ENCODE measurements at places on chromosomes 12 and 14.

DNA sequence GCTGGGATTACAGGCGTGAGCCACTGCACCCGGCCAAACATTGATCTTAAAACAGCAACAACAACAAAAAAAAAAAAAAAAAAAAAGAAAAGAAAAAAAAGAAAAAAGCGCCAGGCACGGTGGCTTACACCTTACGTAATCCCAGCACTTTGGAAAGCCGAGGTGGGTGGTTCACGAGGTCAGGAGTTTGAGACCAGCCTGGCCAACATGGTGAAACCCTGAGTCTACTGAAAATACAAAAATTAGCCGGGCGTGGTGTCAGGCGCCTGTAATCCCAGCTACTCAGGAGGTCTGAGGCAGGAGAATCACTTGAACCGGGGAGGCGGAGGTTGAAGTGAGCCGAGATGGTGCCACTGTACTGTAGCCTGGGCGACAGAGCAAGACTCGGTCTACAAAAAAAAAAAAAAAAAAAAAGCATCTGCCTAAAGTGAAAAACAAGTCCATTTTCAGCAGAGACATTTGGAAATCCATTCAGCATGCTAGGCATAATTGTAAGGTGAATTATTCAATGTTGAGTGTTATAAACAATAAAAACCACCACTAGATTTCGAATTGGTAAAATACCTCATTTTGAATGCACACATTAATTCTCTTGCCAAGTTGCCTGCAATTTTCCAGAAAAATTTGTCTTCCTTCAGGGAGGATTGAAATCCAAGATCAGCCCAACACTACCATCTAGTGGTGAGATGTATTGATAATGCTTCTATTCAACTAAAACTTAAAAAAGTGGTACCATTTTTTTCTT lies 8.0 kb upstream of the CERS5 start:
- DNase-seq: peak; percentile 54

- peak; percentile 67 for DNase-seq
Observed at GRCh38 chr14:70882776-70883492, 24.3 kb upstream of the PCNX1 start.

DNA sequence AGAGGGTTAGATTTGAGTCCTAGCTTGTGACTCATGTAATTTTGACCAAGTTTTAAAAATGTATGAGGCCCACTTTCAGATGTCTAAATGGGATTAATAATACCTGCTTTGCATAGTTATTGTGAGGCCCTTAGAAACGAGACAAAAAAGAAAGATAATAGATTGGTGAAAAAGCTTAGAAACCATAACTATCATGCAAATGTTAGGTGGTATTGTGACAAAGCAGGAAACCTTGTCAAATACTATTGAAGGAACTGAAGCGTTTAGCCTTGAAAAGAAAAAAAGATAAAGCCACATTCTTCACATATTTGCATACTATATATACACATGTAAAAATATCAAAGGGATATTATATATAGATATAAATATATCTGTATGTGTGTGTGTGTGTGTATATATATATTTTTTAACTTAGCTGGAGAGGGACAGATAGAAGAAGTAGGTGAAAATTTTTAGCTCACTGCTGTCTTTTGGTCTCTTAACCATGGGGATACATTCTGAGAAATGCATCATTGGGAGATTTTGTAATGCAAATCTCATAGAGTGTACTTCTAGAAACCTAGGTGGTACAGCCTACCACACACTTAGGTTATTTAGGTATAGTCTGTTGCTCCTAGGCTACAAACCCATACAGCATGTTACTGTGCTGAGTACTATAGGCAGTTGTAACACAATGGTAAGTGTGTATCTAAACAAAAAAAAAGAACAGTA lies 270.3 kb downstream of the CCDC91 start:
- DNase-seq: no peak

DNA sequence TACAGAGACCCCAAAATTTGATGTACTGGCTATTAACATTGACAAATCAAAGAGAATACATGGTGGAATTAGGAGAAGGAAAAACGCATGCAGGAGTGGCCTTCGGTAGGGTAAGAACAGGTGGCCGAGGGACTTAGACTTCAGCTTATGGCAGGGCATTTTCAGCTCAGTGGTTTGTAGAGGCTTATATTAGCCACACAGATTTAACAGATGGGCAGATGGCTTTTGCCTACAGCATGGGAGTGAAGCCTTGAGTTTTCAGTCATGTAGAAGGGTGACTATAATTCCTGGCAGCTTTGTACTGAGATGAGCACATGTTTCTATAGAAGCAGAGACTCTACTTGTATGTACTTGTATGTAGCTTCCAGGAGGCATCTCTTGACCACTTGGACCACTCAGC lies 40.9 kb upstream of the PLEKHA5 start:
- DNase-seq: no peak

GRCh38 chr14:77043177-77043983 lies 14.9 kb upstream of the IRF2BPL start:
- DNase-seq: peak; percentile 68

DNA sequence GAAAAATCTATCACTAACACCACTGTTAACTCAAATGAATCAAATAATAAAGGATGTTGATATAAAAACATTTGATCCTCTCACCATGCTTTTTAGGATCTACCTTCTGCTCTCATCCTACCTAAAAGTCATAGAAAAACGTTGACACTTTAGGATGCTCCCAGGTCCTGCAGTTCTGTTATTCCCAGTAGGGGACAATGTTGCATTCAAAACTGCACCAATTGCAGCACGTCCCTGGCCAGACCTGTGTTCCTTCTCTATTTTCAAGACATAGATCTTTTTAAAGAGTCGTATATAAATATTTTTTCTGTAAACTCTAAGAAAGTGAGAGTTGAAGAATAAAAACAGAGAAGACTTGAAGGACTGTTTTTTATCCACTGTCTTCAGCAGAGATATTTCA lies 8.8 kb downstream of the AICDA start:
- peak; percentile 19 for DNase-seq

DNA sequence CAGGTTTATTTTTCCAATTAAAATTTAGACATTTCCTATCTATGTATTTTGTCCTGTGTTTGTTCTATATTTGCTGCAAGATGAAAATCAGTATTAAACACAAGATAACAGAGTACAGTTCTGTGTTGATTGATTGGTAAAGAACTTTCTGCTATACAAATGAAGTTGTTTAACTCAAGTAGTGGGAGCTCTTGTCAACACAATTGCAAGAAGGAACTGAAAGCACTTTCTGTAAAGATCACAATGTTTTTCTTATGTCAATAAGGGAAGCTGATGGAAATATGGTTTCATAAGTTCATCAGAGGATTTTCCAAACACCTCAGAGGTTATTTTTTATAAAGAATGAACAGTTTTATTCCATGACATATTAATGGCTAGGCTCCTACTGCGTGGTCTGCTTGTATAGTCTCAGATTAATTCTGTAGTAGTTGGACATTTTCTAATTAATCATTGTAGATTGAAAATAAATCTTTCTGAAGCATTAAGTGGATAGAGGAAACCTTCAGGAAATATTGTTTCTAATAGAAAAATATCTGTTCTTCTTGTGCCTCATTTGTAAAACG lies 379.5 kb downstream of the LRFN5 start:
- no peak for DNase-seq

DNA sequence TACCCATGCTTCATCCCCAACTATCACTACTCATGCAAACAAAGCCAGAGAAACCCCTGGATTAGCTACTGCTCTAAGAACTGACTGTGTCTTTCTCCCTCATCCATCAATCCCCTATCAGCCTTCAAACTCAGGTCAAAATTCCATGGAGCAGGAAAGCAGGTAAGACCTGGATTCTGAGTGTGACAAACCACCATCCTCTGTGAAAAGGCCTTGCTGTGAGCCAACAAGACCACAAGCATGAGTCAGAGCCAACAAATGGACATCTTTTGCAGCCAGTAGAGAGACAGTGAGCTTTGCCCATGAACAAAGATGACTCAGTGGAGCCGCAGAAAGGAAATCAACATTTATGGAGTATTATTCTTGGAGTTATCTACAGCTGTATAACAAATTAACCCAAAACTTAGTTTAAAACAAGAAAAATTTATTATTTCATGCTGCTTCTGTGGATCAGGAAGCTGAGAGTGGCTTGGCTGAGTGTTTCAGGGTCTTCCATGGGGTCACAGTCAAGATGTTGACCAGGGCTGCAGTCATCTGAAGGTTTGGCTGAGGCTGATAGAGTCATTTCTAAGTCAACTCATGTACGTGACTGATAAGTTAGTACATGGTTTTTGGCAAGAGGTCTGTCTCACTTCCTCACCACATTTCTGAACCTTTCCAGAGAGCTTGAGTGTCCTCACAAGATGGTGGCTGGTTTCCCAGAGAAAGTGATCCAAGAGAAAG lies 61.1 kb downstream of the PITPNM2 start:
- DNase-seq: peak; percentile 95

GRCh38 chr12:80622271-80622670 lies 85.2 kb upstream of the MYF6 start:
- DNase-seq: no peak

GRCh38 chr12:47882781-47883546 lies 21.8 kb downstream of the VDR start:
- DNase-seq: no peak

DNA sequence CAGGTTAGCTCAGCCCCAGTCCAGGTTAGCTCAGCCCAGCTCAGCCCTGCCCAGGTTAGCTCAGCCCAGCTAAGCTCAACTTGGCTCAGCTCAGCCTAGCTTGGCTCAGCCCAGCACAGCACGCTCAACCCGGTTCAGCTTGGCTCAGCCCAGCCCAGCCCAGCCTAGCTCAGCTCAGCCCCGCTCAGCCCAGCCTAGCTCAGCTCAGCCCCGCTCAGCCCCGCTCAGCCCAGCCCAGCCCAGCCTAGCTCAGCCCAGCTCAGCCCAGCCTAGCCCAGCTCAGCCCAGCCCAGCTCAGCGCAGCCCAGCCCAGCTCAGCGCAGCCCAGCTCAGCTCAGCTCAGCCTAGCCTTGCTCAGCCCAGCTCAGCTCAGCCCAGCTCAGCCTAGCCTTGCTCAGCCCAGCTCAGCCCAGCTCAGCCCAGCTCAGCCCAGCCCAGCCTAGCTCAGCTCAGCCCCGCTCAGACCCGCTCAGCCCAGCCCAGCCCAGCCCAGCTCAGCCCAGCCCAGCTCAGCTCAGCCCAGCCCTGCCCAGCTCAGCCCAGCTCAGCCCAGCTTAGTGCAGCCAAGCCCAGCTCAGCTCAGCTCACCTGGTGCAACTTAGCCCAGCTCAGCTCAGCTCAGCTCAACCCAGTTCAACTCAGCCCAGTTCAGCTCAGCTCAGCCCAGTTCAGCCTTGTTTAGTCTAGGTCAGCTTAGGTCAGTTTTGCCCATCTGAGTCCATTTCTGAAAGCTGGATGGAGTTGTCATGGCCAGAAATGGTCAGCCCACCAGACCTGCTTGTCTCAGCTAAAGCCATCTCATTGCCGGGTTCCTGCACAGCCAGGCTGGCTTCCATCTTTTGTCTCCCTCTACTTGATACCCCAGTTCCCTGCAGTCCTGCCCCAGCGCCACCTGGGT lies 333.6 kb downstream of the TMEM121 start:
- DNase-seq: no peak

- DNase-seq: no peak
Observed at GRCh38 chr12:100437038-100437841, 36.4 kb upstream of the NR1H4 start.

DNA sequence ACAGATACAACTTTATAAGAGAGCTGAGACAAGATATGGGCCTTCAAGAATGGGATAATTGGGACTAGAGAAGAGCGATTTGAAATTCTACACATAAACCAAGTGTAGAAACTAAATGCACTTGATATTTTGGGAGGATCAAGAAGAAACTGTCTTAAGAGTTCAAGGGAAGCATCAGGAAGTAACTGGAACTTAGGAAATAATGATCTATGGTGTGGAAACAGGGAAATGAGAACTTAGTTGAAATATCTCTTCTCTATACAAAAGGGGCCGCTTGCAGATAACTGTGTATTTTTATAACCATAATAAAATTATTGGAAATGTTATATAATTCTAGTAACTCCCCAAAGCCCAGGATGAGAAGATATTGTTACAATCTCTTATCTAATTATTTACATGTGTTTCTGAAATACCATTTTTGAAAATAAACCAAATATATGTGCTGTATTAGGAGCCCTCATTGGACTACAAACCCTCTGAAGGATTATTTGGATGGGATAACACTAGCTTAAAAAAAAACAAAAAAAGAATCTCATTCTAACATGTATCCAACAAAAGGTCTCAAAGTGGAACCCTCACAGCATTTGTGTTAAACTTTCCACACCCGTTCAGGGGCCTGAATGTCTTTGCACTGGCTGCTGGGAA lies 84.7 kb upstream of the FLRT2 start:
- no peak for DNase-seq

DNA sequence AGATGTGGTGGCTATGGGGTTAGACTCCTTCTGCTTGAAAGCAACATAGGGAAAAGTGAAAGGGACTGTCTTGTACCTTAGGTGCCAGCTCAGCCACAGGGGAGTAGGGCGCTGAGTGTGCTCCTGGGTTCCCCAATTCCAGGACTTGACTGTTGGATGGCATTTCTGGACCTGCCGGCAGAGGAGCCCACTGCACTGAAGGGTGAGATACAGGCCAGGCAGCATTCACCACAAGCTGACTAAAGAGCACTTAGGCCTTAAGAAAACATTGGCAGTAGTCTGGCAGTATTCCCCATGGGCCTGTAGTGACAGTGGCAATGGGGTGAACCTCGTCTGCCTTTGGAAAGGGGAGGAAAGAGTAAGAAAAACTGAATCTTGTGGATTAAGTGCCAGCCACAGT lies 67.1 kb upstream of the TMTC2 start:
- DNase-seq: no peak

- no peak for DNase-seq
Observed at GRCh38 chr12:13454991-13455777, 258.7 kb downstream of the EMP1 start.

DNA sequence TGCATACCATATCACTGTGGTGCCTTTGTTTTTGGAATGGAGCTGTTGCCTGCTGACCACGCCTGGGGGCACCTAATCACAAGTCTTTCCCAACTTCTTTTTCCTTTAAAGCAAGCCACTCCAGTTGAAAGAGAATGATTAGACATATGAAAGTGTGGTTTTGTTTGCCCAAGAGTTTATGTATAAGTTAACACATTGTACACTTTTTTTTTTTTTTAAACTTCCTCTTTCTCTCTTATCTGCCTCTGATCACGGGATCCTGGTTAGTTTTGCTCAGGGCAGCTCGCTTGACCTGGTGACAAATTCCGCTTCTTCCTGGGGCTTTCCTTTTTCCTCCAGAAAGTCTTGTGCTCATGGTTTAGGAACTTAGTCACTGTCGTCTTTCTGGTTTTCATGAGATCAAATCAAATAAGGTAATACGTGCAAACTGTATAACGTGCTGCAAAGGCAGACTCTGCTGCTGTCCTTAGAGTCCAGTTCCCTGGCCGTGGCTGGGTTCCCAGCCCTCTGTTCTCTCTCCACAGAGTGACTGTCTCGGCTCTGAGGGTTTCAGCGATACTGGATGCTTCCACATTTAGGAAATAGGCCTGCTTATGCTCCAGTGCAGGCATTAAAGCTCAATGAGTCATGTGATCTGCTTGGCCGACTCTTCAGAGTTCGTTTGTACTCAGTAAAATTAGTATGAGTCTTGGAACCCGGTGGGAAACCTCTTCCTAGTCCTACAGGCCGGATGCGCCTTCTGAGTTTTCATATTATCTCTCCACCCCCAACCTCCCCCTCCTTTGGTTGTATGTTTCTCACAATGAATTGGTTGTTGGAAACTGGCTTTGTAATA lies 15.2 kb downstream of the RASSF3 start:
- peak; percentile 52 for DNase-seq
